ENCODE measurements at places on chromosomes 16 and 17.

GRCh38 chr17:30091121-30091670, 25.4 kb upstream of the NSRP1 start:
- DNase-seq: no peak

DNA sequence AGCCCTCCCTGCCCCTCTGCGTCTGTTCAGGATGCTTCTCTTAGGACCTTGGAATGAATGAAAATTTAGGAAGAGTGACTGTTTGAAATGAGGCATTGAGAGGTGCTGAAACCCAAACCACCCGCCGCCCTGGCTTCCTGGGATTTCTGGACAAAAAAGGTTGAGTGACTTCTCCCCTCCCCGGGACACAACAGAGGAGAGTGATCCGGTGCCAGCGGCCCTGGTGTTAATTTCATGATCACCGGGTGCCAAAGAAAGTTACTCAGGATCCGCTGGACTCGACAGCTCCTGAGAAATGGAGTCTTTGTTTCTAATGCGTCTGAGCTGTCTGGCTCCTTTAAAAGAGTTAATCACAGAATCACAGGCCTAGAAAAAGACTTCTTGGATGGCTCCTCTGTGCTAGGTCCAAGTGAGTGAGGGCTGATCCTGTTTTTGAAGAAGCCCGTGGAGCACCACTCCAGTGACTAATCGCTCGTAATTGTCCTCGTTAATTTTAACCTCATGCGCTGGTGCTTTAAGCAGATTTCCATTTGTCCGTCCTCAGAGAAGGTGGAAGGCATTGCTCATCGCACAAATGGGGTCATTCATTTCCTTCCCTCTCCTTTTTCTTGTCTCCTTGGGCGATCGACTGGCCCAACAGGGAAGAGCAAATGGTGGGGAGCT, 144.4 kb upstream of the ZFHX3 start:
- no peak for DNase-seq

GRCh38 chr16:81686391-81687130, 92.5 kb upstream of the PLCG2 start:
- DNase-seq: no peak

- DNase-seq: no peak
These were observed 93.9 kb upstream of the CORO6 start for GRCh38 chr17:29716566-29716965.
